ENCODE measurements at places on chromosomes 3 and 15.

- no peak for DNase-seq
These were observed 1.3 kb downstream of the FXR1 start for GRCh38 chr3:180913581-180914404.

DNA sequence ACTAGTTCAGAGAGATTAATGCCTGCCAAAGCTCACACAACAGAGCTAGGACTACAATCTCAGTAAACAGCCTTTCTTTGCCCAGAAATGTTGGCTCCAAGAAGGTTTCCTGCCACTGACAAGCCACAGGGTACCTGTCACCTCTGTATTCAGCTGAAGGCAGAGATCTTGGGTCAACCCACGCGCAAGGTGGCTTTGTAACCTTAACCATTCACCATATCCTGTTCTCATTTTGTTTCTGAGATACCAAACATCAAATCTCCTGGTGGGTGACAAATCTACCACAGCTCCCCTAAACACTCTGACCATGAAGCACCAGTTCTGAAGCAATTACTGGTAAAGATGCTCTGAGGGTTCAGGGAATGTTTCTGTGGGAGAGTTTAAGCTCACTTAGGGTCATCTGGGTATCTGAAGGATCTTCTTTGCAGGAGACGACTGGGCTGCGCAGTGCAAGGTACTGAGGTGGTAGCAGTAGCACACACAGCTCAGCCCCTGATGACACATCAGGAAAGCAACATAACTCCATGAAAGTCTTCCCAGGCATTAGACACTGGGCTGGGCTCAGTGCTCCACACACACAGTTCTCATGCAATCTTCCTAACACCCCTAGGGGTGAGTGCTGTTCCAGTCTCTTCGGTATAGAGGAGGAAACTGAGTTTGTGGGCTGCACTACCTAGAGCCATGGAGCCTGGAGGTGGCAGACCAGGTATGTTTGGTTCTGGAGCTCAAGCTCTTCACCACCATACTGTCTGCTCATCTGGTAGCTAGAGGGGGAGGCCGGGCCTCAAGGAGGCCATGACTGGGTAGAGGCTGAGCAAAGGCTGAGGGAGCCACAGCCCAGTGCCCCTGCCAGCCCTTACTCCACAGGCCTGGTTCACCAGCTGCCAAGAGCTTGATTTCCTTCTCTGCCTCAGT lies 7.7 kb downstream of the CXCR6 start:
- DNase-seq = no peak

DNA sequence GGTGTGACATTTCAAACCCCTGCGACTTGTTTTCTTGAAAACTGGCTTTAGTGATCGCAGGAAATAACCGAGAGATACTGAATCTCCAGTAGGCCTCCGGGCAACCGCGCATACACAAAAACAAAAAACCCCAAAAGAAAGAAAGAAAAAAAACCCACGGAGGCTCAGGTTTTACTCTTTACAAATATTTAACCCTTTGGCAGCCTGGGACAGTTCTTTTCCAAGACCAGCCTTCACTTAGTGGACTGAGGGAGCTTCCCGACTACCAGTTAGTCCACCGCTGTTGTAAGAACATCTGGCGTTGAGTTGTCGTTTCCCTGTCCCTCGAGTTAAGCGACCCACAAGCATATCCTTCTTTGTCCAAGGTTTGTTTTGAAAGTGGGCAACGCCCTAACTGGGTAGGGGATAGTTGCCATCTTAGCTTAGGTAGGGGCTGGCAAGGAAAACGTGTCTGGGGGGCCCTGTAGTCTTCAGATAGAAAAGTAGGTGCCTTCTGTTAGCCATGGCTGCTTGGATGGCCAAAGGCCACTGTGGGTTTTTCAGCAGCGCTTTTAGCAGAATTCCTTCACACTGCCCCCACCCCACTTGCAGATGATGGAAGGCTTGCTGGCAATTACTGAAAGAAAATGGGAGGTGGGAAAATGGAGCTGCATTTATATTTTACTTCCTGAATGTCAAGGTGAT lies 6.9 kb downstream of the ISL2 start:
- DNase-seq = no peak

DNA sequence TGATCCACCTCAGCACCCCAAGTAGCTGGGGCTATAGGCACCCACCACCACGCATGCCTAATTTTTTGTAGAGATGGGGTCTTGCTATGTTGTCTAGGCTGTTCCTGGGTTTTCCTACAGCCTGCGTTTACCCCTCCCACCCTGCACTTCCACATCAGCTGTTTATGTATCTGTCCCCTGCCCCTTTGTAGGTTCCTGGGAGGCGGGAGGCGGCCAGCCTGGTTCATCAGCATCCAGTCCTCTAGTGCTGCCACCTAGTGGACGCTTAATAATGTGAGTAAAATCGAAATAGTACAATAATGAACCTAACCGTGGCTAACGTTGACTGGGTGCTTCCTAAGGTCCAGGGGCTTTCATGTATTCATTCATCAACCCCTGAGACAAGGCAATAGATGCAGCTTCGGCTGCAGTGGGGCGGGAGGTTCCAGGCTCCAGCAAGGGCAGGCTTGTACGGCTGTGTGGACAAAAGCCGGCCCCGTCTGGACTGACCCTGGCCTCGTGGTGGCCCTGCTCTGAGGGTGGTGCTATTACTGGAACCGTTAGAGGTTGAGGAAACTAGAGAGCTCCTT lies 1.2 kb upstream of the LCTL start:
- peak; percentile 70 for DNase-seq

DNA sequence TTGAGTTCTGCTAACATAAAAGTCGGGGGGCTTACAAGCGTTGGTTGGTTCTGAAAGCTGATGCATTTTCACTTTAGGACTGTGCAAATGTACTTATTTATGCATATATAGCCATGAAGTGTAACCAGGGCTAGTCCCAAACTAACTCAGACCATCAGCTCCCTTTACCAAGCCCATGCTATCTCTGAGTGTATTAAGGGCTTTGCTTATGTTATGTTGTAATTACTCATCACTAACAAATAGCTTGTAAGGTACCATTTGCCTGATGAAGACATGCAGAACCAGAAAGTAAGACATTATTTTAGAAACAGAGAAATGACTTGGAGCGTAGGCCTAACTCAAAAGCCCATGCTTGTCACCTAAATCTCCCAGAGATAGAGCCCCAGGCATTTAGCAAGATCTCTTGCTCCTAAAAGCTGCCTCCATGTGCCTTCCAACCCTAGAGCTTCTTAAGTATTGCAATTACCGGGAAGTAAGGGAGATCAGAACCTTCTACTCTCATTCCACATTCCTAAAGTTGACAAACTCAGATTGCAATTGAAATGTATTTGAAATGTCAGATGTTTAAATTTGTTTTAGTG lies 362.9 kb upstream of the RBMS3 start:
- no peak for DNase-seq

DNA sequence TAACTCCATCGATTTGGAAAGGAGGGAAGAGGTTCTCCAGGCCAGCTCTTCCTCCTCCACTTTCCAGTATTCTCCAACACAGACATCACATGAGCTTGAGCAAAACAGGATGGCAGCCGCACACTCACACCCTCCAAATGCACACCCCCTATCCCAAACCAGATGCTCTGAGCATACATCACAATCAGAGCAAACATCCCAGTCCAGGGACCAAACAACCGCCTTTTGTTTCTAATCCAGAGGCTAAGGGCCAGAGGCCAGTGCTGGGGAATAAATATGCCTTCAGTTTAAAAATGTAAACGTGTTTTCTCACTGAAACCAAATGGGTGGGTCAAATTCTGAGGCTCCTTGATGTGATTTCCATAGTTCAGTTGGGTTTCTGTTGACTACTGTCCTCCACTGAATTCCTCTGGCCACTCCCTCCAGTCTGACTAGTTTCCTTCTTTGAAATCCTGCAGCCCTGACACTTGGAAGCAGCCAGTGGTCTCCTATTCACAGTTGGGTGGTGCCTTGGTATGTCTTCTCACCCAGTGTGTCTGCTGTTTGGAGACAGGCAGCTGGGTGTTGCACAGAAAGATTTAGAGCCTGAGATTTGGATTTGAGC lies 19.2 kb upstream of the MFGE8 start:
- no peak for DNase-seq

- DNase-seq = no peak
These were observed 136.3 kb downstream of the GHSR start for GRCh38 chr3:172312001-172312400.

- DNase-seq = no peak
These were observed 358.3 kb upstream of the CFAP20DC start for GRCh38 chr3:59408047-59408624.

GRCh38 chr15:73287019-73287418 lies 81.7 kb downstream of the HCN4 start:
- DNase-seq = no peak

- DNase-seq = no peak
These were observed 4.6 kb upstream of the CTNNB1 start for GRCh38 chr3:41194701-41195100.

GRCh38 chr15:54772663-54773062 lies 424.1 kb downstream of the RSL24D1 start:
- DNase-seq = no peak

DNA sequence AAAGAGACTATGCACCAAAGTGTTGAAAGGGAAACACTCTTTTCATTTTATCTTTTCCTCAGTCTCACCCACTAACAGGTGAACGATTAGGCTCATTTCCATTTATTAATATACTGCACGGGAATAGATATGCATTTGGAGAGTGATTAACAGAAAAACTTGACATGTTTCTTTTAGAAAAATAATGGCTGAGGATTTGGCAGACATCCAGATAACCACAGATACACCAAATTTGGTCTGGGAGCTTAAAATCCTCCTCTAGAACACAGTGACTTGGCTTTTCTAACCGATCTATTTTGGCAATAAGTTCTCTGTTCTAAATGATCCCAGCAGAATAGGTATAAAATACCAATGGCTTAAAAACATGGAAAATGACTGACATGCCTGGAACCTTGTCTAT lies 459.3 kb upstream of the SGO1 start:
- DNase-seq = no peak

- DNase-seq = no peak
These were observed 311.9 kb downstream of the PLOD2 start for GRCh38 chr3:145849115-145849514.

- DNase-seq = no peak
These were observed 15.7 kb upstream of the KLHL24 start for GRCh38 chr3:183619624-183620251.

All from cerebellar cortex (tissue), 1 donor.